Stimulated activated CD8-positive, alpha-beta memory T cell treated with anti-CD3 and anti-CD28 coated beads, Interleukin-7, amount 100 ng/mL, for 4 hours (primary cell): ENCODE measurements at places on chromosomes 3 and 15.

DNA sequence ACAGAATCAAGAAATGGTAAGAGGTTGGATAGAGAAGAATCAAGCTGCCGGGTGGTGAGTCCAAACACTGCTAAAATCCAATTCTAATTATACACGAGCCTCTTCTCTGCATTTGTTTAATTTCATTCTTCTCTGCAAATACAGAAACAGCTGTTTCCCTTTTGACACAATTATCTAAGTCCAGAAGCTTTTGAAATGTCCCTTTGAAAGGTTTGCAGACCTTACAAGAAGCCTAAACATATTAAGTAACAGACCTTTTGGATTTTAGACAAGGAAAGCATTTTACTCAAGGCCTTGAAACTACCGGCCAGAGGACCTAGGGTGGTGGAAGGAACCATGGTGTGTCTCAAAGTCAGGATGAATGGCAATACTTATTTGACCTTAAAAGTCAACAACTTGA, 403.8 kb upstream of the ADAMTS9 start:
- no peak for DNase-seq

GRCh38 chr15:69996321-69997160, 101.2 kb downstream of the TLE3 start:
- no peak for DNase-seq

DNA sequence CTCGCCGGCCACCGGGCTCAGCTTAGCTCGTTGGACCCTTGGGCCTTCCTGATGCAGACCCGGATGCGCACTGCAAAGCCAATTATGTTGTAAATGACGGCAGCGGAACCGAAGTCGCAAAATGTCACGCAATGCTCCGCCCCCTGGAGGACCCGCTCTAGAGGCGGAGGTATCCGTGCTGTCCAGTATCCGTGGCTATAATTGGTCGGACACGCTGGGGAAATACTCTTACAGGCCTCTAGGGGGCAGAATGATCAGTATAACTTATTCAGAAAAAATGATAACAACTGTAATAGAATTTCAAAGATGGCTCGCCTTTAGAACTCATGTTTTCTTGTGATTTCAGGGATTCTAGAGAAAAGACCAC, at the start of gene PRR23B:
PRR23B (minus strand) TSS at position 59 of the 367 bp plus-strand sequence. CDS start 265 bp downstream, outside the sequence.
- no peak for DNase-seq

GRCh38 chr3:8555113-8555661, 53.6 kb downstream of the LMCD1 start:
- no peak for DNase-seq

DNA sequence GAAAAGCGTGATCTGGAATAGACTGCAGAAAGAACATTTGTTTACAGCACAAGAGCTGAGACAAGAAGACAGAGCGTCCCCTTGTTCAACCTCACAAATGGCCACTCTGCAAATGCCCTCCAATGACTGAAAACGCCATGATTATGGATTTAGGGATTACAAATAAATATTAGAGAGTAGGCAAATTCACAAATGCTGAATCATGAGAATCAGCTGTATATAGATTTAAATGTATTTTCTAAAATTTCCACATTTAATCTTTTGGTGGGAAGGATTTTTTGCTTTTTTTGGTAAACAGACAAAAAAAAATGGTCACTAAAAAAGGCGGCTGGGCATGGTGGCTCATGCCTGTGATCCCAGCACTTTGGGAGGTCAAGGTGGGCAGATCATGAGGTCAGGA, 10.6 kb upstream of the POLG start:
- no peak for DNase-seq

DNA sequence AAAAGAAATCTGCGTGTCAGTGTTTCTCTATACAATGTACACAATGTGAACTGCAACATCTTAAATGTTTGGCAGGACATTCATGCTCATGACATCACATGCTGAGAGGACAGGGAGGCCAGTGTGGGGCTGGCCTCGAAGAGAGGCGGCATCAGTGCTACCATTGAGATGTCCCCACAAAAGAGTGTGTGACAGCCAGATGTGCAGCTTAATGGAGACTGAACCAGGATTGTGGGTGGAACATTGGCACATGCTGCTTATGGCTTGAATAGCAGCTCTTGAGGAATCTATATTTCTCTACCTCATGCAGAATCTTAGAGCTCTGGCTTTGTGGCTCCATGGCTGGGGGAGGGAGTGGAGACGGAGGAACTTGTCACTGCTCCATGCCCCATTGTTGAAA, 18.5 kb downstream of the CLDN11 start:
- DNase-seq = no peak

- DNase-seq = no peak
These were observed 63.7 kb downstream of the SRGAP3 start for GRCh38 chr3:9185701-9186100.

GRCh38 chr3:45896956-45897355, 10.6 kb downstream of the CCR9 start:
- DNase-seq = no peak

GRCh38 chr15:89139613-89140499, 51.6 kb downstream of the ABHD2 start:
- no peak for DNase-seq

GRCh38 chr3:127677541-127678314, 5.0 kb downstream of the ABTB1 start:
- no peak for DNase-seq

DNA sequence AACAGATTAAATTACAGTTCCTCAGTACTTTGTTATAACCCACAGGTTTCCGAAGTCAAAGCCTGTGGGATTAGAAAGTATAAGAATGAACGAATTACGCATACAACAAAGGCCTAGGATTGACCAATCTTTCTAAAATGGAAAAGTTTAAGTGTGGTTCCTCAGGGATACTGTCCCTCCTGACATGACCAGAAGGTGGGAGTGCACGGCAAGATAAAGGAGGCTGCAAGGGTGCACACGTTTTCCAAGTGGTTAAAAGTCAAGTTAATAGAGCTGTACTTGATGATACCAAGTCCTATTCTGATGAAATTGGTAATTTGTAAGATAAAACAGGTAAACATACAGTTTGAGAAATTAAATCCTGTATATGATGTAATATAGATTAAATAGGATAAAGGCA, 96.2 kb downstream of the ALDH1A2 start:
- no peak for DNase-seq

GRCh38 chr3:157559401-157559800, 56.2 kb upstream of the VEPH1 start:
- DNase-seq = no peak

GRCh38 chr3:133670525-133670995, 8.8 kb upstream of the TOPBP1 start:
- DNase-seq = no peak

- no peak for DNase-seq
These were observed 64.6 kb downstream of the ARNT2 start for GRCh38 chr15:80468796-80469195.

- no peak for DNase-seq
These were observed 116.7 kb upstream of the NEO1 start for GRCh38 chr15:72935521-72935920.

DNA sequence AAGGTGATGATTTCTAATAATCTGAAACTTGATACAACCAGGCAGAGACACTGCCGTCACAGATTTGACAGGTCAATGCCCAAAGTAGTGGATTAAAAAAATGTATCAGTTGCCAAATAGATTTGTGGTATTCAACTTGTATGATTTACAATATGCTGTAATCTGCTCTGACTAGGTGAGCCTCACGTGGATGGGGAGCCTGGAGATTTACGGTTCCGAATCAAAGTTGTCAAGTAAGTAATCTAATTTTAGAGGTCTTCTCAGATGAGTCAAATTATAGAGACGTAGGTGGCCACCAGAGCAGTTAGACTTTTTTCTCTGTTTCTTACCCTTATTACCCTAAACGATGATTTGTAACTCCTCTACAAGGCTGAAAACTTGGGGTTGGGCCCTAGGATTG, 12.0 kb downstream of the DNAJB11 start:
- DNase-seq = no peak

- DNase-seq = no peak
These were observed 1.9 kb upstream of the PDIA5 start for GRCh38 chr3:123064914-123065313.

- no peak for DNase-seq
These were observed 374.1 kb downstream of the ERC2 start for GRCh38 chr3:56094170-56094569.

DNA sequence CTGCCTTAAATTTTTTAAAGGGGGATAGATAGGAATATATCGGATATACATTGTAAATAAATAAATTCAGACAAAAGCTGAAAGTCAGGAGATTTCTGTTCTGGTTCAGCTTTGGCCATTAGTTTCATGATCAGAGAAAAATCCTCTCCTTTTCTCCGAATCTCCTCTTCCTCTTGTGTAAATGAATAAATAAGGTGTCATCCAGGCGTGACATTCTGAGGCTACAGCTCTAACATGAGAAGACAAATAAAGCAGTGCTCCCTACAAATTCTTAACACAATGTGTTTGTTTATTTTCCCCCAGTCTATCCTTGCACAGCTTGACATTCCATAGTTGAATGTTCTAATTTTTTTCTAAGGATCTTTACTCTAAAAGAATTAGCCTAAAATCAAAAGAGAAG, 9.4 kb upstream of the MB21D2 start:
- DNase-seq = no peak

GRCh38 chr3:142628801-142629200, 32.6 kb downstream of the PLS1 start:
- no peak for DNase-seq

- no peak for DNase-seq
These were observed 21.4 kb upstream of the CCR9 start for GRCh38 chr3:45864760-45865519.

- no peak for DNase-seq
These were observed 81.0 kb downstream of the CDC25A start for GRCh38 chr3:48107227-48107626.

- DNase-seq = no peak
These were observed 62.4 kb downstream of the MBNL1 start for GRCh38 chr3:152331018-152331541.

DNA sequence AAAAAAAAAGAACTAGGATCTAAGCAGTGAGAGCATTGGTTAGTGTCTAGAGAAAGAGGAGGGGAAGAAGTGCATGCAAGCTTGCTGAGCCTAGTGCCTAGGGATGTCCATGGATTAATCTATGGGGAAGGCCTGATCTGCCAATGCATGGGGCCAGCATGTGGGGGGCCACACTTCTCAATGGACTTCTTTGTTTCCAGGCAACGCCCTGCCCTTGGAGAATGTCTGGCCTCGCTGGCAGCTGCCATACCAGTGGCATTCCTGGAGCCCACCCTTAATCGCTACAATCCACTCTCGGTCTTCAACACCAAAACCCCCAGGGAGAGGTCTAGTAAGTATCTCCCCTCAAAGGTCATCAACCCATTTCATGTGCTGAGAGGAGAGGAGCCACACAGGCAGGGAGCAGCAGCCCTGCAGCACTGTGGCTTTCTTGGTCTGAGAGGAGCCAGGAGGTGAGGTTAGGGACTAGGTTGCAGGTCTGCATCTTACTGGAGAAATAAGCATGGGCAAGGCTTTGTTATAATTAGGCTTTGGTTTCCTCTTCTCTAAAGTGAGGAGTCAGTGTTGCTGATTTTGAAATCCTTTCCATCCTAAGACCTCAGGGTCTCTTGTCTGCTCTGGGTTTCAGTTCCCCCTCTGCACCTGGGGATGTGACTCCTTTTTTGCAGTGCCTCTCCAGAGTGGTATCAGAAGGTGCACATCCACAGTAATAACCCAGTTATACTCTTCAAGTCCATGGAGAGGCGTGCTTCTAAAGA, 188.1 kb upstream of the CHRM5 start:
- no peak for DNase-seq

DNA sequence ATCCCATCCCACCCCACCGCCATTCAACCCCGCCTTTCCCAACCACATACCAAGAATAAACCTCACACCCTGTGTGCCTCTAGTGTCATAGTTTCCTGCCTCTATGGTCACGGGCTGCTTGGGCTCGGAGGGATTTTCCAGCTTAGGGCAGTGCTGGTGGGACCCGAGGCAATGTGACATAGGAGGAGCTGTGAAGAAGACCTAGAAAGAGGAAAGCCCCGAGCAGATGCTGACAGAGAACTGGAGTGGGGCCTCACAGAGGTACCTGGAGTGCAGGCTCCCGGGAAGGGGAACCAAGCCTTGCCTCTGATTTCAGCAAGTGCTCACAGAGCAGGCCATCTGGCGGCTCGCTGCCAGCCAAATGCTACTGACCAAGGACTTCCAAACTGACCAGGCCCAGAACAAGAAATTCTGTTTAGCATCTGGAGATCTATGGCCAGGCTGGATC, 27.5 kb downstream of the BHLHE40 start:
- DNase-seq = peak; percentile 72

- no peak for DNase-seq
These were observed 66.8 kb upstream of the BLM start for GRCh38 chr15:90650117-90650955.

GRCh38 chr3:141828890-141829289, 47.6 kb upstream of the ATP1B3 start:
- no peak for DNase-seq

DNA sequence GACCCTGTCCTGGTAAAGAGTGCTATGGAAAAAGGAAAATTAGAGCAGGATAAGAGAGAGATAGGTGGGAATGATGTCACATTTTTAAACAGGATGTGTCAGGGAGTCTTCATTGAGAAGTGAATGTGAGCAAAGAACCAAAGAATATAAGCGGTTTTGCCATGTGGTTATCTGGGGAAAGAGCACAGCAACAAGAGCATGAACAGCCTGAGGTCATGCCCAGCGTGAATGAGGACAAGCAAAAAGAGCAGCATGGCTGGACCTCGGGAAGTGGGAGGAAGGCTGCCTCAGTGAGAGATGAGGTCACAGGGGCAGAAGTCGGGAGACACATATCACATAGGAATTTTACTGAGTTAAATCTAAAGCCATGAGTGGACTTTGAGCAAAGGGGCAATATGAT, 82.8 kb upstream of the HES1 start:
- DNase-seq = no peak

DNA sequence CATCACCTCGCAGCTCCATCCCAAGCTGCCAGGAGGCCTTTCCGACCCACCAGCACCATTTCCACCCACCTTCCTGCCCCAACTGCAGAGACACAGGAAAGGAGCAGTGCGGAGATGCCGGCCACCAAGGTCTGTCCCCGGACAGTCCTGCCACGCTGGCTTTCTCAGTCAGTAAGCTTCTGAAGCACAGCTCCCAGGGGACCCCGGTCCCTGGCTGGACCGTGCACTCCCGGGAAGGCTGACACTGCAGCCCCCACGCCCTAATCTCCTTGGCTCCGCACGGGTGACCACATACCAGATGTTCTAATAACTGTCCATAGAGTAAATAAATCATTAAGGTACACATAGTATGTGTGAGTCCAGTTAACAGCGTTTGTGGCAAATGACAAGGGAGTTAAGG, 73.5 kb downstream of the VGLL4 start:
- DNase-seq = no peak

- DNase-seq = no peak
These were observed 105.3 kb downstream of the RARB start for GRCh38 chr3:25533399-25533798.

DNA sequence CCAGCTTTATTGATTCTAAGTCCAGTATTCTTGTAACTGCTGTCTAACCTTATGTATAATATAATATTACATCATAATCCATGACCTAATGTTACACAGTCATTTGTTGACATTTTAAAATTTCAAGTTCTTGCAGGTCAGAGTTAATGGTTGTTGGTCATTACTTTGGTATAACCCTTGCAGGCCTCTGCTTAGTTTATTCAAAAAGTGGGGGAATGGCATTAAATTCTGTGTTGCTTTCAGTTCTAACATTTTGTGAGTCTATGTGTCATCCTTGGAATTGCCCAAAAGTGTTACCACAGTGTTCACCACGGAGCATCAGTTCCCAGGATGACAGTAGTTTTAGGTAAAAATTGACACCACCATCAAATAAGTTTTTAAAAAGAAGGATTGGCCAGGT, 174.8 kb upstream of the BCL6 start:
- no peak for DNase-seq

GRCh38 chr3:53142986-53143385, 12.8 kb upstream of the RFT1 start:
- no peak for DNase-seq

GRCh38 chr3:143975554-143976152, 4.0 kb downstream of the DIPK2A start:
- DNase-seq = no peak
